ENCODE measurements at places on chromosomes 2 and 18.

DNA sequence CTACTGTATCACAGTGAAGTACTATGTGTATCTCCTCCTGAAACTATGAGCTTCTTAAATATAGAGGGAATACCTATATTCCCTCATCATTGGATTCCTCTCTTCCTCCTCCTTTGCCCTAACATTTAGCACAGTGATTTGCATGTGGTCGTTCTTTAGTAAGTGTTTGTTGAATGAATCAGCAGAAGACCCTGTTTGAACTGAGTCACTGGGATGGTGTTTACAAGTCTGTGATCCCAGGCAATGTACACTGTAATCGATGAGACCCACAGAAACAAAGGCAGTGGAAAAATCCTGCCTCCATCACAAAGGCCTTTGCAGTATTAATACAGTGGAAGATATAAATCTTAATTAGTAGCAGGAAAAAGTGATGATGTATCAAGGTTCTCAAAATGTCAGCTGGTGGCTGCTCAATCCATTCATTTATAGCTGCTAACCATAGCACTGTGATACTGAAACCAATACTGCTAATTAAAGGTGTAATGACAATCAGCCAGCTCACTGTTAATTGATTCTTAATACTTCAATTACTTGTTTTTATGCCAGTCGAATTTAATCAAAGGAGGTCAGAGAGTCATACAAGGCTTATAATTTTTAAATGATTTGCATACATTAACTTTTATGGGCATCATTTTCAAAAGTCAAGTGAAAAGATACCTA, 20.8 kb upstream of the MYO3B start:
- no peak for DNase-seq

DNA sequence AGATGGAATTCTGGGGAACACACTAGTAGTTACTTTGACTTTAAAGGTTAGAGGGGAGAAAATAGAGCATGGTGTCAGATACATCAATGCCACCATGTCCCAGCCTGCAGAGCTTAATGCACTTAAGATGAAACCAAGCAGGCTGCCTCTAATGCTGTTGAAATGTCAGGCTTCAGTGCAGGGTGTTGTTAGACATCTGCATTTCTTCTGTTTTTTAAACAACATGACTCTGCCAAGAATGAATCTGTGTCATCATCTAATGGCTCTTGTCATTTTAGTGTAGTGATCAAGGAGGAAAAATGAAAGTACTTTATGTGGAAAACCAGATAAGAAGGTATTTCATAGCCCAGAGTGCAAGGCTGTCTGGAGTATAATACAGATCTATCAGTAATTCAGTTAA, 29.9 kb downstream of the LYPD1 start:
- no peak for DNase-seq

GRCh38 chr18:32405588-32405987, 65.1 kb downstream of the GAREM1 start:
- no peak for DNase-seq

- no peak for DNase-seq
These were observed 91.7 kb upstream of the MCFD2 start for GRCh38 chr2:47007223-47007825.

GRCh38 chr2:172103471-172104272, 972 bp upstream of the DLX2 start:
- DNase-seq, result peak; percentile 69

- no peak for DNase-seq
These were observed 26.4 kb downstream of the KCNIP3 start for GRCh38 chr2:95323347-95324155.

GRCh38 chr18:63410792-63411191, 11.5 kb downstream of the VPS4B start:
- no peak for DNase-seq

GRCh38 chr2:70916291-70916690, 19.4 kb upstream of the ATP6V1B1 start:
- no peak for DNase-seq

DNA sequence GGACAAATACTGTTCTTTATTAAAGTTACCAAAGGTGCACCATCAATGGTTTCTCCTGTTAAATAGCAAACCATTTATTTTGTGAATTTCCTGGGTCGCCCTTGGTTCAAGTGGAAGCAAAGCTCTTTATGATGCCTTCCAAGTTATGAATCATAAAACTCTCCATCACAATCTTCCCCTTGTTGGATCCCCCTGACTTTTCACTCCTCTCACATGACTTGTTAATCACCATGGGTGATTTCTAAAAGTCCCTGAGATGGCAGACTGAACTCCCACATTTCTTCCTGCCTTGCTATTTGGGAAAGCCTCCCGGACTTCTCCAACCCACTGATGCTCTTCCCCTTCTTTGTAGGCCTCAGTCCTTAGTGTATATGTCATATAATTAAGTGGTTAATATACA, 176.0 kb downstream of the THADA start:
- no peak for DNase-seq

DNA sequence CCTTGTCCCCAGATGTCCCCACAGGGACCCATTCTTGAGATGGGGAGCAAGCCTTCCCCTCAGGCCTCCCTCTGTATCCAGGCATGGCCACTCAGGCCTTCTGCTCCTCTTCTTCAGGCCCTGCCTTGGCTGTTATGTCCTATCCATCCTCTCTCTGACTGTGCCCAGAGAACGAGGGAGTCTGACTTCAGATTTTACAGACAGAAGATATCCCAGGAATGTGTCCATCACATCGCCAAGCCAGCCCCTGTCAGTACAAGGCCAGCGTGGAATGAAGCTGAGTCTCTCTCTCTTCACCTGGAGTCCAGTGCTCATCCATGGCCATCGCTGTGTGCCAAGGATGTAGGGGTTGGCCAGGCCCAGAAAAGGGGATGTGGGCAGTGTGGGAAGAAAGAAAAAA, 57.6 kb downstream of the SDC1 start:
- DNase-seq, result no peak

DNA sequence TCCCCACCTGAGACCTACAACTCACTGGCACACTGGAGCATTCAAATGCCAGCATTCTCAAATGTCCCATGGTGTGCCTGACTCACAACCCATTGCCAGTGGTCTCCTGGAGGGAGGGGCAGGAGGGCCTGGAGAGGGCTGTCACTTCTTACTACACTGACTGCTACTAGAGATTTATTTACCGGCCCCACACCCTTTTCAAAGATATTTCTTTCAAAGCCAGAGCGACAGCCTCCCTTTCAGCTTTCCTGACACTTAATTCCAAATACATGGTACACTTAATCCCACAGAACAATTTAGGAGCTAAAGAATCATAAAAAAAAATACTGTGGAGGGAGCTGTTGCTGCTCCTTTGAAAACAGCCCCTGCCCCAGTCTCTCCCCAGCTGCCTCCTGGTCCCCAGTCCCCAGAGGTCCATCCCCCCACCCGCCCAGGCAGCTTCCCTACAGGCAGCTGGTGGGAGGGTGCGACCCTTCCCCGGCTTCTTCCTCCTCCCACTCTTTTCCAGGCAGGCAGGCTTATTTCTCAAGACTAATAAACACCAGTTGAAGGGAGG, 129.1 kb upstream of the SMAD2 start:
- DNase-seq, result no peak

DNA sequence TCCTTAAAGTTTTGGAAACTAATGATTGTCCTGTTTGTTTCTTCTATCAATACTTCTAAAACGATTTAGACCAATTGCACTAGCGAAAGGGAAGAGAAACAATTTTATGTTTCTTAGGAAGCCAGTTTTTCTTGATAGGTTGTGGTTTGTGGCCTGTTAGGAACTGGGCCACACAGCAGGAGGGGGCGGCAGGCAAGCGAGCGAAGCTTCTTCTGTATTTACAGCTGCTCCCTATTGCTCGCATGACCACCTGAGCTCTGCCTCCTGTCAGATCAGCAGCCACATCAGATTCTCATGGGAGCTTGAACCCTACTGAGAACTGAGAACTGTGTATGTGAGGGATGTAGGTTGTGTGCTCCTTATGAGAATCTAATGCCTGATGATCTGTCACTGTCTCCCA, 201.5 kb upstream of the PXDN start:
- DNase-seq, result no peak

DNA sequence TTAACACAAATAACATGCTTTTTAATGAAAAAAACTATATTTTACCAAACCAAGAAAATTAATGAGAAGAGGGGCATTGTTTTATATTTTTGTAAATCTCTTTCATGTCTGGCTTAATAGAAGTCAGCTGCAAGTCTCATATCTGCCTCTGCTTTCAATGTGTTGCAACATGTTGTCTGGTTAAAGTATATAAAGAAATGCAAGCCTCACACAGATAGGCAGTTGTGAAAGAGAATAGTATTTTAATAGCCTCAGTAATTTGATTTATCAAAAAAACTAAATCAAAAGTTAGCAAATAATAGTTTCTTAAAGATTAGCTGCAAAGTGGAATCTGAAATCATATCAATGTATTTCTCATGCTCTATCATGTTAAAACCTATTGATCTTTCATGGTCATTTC, 52.9 kb upstream of the NCOA1 start:
- DNase-seq, result no peak

GRCh38 chr2:109638795-109639194, 24.6 kb downstream of the SOWAHC start:
- DNase-seq, result no peak
